ENCODE measurements at places on chromosomes 5 and 9.

DNA sequence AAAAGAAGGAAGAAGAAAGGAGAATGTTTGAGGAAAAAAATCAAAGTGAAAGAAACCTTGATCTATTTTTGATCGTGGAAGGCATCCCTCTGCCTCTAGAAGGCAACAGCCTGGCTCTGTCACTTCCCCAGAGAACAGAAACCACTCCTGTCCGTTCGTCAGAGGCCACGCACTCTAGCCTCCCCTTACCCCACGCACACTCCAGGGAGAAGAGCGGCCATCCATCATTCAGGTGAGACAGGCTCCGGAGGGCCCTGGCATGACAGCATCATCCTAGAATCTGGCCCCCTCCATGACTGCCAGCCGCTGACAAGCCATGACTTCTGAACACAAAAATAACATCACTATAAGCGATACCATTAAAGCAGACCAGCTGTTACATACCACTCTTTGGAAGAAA, 135.8 kb downstream of the ROR2 start:
- no peak for DNase-seq

DNA sequence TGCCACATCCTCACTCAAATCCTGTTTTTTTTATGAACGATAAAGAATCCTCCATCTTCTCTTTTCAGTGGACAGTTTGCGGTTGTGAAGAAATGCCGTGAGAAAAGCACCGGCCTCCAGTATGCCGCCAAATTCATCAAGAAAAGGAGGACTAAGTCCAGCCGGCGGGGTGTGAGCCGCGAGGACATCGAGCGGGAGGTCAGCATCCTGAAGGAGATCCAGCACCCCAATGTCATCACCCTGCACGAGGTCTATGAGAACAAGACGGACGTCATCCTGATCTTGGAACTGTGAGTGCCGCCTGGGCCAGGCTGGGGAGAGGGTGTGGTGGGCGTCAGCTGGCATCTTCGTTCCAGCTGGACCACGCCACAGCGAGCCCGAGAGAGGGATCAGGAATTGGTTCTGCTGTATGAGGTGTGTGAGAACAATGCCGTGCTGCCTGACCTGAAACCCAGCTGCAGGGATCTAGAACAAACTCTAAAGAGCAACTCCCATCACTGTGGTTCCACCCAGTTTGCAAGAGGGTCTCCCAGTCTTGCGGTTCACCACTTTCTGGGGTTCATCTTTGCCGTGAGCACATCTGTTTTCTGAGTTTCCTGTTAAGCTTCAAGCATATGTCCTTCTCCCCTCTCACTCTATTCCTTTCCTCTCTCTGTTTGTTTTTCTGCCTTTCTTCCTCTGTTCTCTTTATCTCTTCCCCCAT, 107.4 kb downstream of the DAPK1 start:
- no peak for DNase-seq

- no peak for DNase-seq
Observed at GRCh38 chr9:22374051-22374450, 72.6 kb upstream of the DMRTA1 start.

DNA sequence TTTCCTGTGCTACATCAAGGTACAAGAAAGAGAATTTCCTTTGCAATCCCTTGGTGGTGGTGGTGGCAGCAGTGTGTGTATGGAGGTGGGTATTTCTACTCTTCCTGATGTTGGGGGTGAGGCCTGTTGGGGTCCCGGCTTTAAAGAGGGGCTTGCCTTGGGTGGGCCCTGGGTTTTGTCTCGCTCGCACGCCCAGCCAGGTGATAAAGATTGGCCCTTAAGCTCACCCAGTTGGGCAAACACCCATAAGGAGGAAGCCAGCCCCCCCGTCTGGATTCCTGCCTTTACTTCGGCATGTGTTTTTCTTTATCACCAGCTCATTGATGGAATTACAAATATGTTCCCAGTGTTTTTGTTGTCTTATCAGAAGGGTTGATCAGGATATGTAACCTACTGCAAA, 16.0 kb upstream of the SARDH start:
- DNase-seq = no peak

All from erythroblast (primary cell).